CD4-positive, alpha-beta memory T cell (primary cell): ENCODE measurements at places on chromosomes 1 and 21. TPM values are rescaled to one million over a fixed set of nuclear protein-coding genes. Genes with fewer than 3 reads are reported as not detected.

Gene PIGC
- 109 TPM for polyA plus RNA-seq

DNA sequence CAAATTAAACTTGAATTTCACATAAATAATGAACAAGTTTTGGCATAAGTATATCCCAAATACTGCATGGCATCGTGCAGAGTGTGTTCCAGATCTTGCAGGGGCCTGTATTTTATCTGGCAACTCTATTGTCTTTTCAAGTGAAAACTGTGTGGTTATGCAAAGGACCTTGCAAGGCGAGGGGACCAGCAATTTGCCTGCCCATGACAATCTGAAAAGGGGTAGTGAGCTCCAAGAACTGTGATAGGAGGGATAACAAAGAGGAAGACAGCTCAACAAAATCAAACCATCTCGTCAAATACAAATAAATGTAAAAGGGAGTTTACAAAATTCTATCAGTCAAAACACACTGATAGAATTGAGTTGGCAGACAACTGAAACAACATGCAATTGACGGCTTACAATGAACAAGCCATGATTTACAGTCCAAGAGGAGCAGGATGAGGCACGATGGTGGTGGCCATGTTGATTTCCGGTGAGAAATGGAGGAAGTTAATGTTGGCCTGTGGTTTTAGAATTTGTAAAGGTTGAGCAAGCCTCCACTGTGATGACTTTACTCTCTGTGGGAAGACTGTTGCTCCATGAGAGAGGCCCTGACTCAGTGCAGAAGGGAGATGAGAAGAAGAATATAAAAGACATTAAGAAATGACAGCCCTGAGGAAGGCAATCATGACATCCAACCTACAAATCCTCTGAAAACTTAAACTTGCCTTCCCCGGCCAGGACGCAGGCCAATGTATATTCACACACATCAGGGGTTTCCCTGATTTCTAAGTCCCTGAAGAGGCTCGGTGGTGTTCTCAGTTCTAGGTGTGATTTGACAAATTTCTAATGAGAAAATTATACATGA, 132.2 kb downstream of the ADSS2 start:
- peak; percentile 39 for DNase-seq

DNA sequence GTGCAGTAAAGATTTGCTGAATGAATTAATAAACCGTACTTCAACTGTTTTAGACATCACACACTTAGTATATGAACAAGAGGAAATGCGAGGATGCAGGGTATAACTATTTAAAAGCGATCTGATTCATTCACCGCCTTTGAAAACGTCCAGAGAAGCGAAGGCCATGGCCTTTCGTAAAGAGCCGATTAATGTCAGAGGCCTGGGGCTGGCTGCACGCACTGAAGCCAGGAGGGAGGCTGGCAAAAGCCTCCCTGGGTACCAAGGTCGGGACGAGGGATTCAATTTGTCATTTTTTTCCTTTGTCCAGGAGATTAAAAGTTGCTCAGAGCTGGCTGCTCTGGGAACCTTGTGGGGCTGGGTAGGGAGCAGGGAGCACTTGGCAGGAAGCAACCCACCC, 307.4 kb downstream of the NPHP4 start:
- no peak for DNase-seq

DNA sequence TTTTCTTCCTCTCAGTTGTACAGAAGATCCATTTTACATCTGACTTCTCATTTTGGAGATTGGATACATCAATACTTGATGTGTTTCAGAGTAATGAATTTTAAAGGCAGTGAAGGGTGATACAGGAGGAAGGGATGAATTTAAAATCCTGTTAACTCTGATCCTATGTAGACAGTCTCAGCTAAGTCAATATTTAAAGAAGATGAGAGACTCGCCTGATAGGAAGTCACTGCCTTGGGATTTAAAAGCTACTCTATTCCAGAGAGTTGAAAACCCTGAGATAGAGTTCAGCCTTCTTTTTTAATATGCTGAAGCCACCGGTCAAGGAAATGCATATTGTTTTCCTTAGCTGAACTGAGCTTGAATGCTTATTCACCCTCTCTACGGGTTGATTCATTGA, 42.7 kb downstream of the HUNK start:
- DNase-seq: no peak

- DNase-seq: no peak
Observed at GRCh38 chr21:29148530-29148929, 18.1 kb downstream of the MAP3K7CL start.

DNA sequence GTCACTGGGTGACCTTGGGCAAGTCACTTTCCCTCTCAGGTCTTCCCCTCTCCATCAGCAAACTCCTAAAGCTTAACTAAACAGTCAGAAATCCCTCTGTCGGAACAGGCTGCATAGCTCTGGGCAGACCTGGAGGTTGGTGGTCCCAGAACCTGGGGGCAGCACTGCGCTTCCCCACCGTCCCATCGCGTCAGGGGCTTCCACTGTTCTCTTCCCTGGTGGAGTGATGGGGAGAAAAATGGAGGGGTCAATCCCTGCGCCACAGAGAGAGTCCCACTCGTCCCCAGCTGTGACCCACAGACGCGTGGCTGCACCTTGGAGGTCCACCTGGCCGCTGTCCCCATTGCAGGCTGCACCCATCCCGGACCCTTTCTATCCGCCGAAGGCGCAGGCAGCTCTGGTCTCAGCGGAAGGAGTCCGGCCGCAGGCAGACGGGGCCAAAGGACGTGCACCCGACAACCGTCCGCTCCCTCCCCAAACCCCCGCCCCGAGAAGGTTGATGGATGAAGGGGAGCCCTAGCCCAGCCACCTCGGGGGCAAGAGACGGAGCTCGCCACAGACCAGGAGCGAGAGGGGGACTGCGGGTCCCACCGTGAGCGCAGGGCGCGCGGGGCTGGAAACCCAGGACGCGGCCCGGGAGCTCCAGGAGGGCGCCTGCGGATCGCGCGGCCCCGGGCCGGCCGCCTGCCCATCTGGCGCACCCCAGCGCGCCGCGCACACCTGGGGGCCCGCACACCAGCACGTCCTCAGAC, 588 bp upstream of the WNT3A start:
- no peak for DNase-seq

GRCh38 chr1:213985209-213986019, 2.4 kb upstream of the PROX1 start:
- DNase-seq: no peak

- DNase-seq: no peak
Observed at GRCh38 chr1:169517558-169518186, 31.9 kb upstream of the SLC19A2 start.

Gene S100A2
- 1.7 TPM for polyA plus RNA-seq

- DNase-seq: peak; percentile 9
Observed at GRCh38 chr1:99749504-99750347, 16.7 kb downstream of the FRRS1 start.

Gene ADGRL2
- polyA plus RNA-seq: not detected

GRCh38 chr21:26153758-26154157, 16.8 kb downstream of the APP start:
- no peak for DNase-seq

Gene SETD4
- polyA plus RNA-seq: 10.3 TPM

DNA sequence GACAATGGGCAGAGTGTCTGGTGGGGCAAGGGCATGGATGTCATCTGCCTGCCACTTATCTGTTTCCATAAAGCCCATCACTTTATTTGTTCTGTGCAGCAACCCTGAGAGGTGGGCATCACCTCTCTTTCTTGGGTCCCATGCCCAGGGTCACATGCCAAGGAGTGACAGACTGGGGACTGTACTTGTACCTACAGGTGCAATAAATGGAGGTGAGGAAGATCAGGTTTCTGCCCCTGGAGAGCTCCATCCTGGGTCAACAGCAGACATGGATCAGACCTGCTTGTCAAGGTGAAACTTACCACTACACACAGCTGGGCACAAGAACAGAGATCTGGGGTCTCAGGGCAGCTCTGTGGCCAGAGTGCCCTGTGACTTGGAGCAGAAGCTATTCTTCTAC, 18.4 kb upstream of the PRDM16 start:
- no peak for DNase-seq

DNA sequence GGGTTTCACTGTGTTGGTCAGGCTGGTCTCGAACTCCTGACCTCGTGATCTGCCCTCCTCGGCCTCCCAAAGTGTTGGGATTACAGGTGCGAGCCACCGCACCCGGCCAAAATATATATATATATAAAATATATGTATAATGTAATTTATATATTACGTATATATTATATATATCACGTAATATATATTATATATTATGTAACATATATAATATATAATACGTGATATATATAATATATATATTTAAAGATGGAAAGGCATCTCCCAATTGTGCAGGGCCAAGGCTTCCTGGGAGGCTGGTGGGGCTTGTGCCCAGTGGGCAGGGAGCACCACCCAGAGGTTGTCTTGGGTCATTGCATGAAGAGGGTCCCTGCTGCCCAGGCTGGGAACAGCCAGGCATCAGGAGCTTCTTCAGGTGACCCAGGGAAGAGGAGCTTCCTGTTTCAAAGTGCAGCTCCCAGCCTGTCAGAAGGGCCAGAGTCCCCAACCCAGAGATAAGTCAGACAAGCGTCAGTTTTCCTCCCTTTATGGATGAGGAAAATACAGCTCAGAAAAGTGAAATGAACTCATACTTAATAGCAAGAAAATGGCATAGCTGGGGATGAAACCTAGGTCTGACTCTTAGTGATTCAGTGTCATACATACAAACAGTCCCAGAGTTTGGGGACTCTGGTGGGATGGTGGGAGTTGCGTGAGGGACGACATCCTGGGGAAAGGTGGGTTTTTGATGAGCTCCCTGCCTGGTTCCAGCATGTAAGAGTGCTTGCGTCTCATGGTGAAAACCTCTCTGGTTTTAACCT, 12.0 kb downstream of the UBE2Q1 start:
- peak; percentile 52 for DNase-seq

Gene TLCD4
- polyA plus RNA-seq: 0.18 TPM
